ENCODE measurements at places on chromosomes 1 and 21.
A peak's percentile ranks its signal among the peaks of the same experiment; 100 is the strongest.

GRCh38 chr1:182586380-182586779 is 2.7 kb downstream of the RNASEL start:
- DNase-seq, result no peak

GRCh38 chr1:242043165-242043564 is 44.3 kb upstream of the MAP1LC3C start:
- no peak for DNase-seq

DNA sequence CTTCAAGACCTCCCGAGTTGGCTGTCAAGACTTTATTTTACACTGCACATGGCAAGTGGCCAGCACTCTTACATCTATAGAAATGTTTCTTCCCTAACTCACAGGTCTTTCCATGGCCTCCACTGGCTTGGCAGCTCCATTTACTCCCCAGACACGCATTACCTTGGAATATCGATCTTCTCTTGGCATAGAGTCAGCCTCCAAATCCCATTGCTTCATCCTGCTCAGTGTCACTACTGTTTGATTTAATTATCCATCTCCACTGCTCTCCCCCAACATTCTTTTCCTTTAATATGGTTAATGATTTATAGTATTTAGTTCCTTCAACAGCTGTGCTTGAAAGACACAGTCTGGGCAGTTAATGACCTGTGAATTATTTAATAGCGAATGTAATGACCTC is 241.2 kb upstream of the MAP1LC3C start:
- DNase-seq, result peak; percentile 46

DNA sequence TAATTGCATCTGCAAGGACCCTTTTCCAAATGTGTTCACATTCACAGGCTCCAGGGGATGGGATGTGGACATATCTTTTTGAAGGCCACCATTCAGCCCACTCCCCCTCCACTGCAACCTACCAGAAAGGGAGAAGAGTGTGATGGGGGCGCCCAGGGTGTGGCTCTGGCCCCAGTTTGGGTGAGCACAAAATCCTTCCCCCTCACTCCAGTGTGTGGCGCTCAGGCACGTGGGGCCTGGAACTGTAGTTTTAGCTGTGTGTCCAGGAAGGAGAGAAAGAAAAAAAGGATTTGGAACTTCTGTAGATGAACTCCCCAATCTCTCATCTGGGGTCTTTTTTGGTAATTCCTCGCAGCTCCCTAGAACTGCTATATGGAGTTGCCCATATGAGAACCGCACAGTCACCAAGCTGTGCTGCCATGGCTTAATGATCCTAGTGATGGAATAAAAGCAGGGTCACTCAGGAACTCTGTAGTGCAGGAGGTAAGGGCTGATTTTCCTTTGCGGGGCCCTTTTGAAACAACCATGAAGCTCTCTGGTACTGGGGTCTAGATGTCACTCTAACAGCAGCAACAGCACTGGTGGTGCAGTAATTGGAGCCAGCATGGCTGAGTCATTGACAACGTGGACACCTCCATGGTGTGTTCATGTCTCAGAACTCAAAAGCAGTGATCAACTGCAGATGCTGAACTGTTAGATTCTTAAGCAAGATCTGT is 17.0 kb downstream of the AGT start:
- DNase-seq, result no peak

- DNase-seq, result no peak
Measured at GRCh38 chr1:108082001-108082400, 117.0 kb upstream of the VAV3 start.

GRCh38 chr1:69967245-69967766 is 238.1 kb downstream of the LRRC40 start:
- DNase-seq, result no peak

- DNase-seq, result no peak
Measured at GRCh38 chr1:115199416-115200132, 110.3 kb upstream of the TSPAN2 start.

DNA sequence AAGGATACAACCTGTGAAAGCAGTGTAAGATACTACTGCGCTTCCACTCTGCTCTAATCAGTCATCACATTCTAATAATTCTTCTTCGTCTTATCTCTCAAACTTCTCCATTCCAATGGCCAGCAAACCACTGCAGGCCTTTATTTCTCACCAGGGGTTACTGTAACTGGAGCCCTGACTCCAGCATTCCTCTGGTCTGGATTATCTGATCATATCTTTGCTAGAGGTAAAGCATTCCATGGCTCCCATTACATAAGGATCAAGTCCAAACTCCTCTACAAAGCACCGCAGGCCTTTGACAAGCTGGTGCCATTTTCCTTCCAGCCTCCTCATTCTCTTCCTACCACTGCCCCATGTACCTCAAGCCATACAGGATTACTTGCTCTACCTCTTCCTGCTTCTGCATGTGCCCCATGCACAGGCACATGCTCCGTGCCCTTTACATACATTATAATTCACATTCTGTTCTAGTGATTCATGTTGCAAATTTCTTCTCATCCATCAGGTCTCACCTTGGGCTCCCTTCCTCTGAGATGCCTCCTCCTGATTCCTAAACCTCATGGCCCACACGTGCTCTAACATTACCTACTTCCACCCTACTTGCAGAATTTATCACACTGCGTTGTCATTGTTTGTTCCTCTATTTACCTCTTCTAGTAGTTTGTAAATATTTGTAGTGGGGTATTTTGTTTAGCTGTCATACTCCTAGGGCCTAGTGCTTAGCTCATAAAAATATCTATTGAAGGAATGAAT is 9.3 kb upstream of the SERBP1 start:
- DNase-seq, result no peak

DNA sequence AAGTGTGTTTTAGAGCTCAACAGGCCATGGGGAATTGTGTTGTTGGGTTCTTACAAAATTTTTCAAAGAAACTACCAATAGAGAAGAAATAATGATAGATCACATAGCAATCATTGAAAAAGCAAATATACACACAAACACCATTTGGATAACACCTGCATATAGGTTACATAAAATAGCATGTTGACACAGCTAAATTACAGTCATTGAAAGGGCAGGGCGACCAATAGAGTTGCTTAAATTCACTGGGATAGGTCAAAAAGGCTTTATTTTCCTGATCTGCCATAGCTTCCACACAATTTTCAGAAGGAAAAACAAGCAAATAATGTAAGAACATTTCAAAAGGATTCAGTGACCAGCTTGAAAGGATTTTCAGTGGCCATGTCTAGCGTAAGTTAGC is 57.9 kb upstream of the FGGY start:
- DNase-seq, result no peak

- DNase-seq, result no peak
Measured at GRCh38 chr1:18954270-18955071, 2.0 kb downstream of the IFFO2 start.

DNA sequence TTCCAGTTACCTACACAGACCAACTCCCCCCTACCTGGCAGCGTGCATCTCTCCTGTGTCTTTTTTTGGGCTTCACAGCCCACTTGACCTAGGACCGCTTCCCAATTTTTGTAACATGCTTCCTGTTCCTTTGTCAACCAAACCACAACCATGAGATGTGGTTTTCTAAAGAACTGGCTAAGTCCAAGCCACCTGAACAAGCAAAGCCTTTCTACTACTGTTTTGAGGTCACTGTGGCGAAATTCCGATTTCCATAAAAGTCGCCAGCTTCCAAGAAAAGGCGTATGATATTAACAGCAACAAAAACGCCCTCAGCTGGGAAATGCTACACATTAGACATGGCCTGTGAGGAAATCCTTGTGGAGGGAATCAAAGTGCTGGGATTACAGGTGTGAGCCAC is 12.7 kb upstream of the AK2 start:
- no peak for DNase-seq

DNA sequence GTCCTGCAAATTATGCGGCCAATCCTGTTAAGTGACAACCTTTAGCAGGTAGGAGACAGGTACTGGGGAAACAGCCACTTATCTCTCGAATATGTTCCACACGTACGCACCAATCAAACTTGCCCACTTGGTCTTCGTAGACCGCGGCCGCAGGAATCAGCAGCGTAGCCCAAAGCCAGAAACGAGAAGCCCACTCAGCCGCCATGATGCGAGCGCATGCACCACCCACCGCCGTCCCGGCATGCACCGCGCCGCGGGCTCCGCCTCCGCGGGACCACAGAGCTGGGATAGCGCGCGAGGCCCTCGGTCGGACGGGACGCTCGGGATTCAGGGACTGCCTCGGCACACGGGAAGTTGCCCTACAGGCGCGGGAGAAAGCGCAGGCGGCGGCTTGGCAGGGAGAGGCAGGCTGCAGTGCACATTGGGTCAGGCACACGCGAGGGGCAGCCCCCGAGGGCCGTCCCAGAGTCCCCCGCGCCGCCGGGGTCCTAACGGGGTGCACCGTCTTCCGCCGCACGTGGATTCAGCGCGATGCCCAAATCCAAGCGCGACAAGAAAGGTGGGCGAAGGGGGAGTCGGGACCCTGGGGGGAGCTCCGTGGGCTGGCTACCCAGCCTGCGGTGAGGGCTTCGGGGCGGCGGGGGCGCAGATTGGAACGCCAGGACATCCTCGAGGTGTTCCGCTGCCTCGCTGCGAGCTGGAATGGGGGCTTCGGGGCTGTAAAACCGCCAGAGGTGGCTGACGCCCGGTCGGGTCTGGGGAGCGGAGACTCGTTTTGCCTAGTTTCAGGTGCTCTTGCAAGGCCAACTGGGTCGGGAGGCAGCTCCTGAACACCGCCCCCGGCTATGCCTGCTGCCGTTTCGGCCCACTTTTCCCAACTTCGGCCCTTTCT is at the start of the genes EMC1 and MRTO4:
TSS of gene EMC1 (minus strand) at position 220 of the 892 bp plus-strand sequence. CDS start at position 205, 15 bp downstream.
TSS of gene MRTO4 (plus strand) at position 501 of the 892 bp plus-strand sequence. CDS start at position 532, 31 bp downstream.
- peak; percentile 79 for DNase-seq

DNA sequence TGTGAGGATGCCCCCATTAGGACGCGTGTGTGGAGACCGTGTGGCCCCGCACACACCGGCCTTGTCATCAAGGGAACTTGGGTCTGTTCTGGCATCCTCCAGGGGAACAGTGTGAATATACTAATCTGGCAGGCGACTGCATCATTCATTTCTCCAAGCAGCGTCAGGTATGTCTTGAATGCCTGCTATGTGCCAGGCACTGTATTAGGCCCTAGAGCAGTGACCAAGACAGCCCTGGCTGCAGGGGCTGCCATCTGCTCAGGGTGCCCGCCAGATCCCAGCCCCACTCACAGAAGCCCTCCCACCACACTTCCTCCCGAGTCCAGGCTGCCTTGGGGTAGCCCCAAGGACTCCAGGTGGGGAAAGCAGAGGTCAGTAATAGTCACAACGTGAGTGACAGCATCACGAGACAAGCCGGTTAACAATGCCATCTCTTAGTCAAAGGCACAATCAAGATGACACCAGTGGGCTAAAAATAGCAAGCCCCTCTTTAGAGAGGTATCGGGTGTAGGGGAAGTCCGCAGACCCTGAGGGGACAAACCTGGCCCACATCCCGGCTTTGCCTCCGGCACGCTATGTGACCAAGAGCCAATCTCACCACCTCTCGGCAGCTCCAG is 7.5 kb upstream of the LAPTM5 start:
- DNase-seq, result no peak

GRCh38 chr1:174800216-174800851 is 199.4 kb upstream of the CACYBP start:
- no peak for DNase-seq

Measured in NCI-H1092 (cell line).